ENCODE measurements at places on chromosomes 7 and 10.

- no peak for DNase-seq
Measured at GRCh38 chr7:105650382-105650970, 69.2 kb upstream of the EFCAB10 start.

- DNase-seq, result no peak
Measured at GRCh38 chr10:84423719-84424118, 95.3 kb downstream of the CCSER2 start.

DNA sequence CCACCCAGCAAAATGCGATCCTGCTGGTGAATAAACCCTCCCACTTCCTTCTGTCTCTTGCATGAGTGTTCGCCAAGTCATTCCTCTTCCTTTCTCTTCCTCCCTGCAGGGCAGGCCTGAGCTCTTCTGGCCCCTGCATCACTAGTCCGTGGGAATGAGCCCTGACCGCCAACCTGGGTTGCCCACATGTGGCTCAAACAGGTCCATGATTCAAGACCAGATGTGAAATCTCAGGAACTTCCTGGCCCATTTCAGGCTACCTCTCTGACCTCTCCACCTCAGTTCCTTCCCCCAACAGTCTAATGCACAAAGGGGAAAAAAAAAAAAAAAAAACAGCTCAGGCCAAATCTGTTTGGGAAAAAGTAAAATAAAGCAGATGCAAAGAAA, 5.4 kb upstream of the YWHAG start:
- no peak for DNase-seq

GRCh38 chr10:61606959-61607907, 55.5 kb upstream of the CABCOCO1 start:
- no peak for DNase-seq

DNA sequence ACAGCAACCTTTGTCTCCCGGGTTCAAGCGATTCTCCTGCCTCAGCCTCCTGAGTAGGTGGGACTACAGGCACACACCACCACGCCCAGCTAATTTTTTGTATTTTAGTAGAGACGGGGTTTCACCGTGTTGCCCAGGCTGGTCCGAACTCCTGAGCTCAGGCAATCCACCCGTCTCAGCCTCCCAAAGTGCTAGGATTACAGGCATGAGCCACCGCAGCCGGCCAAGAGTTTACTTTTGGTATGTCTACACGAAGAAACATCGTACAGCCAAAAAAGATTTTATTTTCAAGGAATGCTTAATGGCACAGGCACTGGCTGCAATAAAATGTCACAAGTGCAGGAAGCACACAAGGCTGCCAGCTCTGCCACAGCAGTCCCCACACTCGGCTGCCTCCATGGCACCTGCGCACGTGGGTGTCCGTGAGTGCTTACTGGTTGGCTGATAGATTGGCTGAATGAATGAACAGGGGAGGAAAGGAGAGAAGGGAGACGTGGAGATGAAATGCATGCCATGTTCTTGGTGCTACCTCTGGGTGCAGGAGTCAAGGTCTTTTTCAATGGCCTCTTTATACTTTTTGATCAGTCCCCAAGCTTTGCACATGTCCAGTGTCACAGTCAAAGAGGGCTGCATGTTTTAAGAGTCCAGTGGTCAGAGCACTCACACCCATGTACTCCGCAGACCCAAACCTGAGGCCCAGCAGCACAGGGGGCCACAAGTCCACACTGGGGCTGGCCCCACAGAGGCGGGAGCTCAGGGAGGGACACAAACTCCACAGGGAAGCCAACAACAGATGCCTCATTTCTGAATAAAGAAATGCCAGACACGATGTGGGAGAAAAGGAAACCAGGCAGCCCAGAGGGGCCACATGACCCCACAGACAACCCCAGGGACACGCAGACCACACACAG, 198.2 kb downstream of the MAD1L1 start:
- no peak for DNase-seq

- no peak for DNase-seq
Measured at GRCh38 chr10:76080451-76080850, 649.0 kb downstream of the LRMDA start.

GRCh38 chr10:29512425-29512974, 122.3 kb downstream of the SVIL start:
- no peak for DNase-seq

GRCh38 chr7:90751595-90751994, 155.5 kb downstream of the CDK14 start:
- DNase-seq, result no peak

- no peak for DNase-seq
Measured at GRCh38 chr7:157041004-157041403, 30.5 kb upstream of the MNX1 start.

DNA sequence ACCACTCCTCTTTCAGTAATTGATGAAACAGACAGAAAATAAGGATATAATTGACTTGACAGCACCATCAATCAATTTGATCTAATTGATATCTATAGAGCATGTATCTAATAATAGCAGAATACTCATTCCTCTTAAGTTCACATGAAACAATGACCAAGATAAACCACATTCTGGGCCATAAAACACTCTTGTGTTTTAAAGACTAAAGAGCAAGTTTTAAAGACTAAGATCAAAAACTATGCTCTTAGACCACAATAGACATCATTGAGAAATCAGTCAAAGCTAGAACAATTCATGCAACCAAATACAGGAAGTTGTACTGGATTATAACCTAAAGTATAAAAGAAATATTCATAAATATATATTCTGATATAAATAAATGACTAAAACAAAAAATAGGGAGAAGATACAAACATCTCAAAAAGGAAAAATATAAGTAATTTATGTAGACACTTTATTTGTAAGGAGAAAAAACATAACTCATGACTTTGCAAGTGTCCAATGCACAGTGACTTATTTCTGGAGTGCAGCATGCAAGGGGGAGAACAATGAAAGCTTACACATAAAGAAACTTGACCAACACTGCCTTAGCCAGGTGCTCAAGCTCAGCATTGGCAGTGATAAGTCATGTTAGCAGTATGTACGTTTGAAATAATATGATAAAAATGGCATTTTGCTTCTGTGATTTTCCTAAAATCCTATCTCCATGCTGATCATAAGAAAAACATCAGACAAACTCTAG, 312.7 kb upstream of the IGFBP3 start:
- DNase-seq, result no peak

DNA sequence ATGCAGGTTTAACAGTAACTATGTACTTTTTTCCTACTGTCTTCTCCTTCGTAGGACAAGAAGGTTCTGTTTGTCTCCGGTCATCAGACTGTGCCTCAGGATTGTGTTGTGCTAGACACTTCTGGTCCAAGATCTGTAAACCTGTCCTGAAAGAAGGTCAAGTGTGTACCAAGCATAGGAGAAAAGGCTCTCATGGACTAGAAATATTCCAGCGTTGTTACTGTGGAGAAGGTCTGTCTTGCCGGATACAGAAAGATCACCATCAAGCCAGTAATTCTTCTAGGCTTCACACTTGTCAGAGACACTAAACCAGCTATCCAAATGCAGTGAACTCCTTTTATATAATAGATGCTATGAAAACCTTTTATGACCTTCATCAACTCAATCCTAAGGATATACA, 2.4 kb downstream of the DKK1 start:
- no peak for DNase-seq

DNA sequence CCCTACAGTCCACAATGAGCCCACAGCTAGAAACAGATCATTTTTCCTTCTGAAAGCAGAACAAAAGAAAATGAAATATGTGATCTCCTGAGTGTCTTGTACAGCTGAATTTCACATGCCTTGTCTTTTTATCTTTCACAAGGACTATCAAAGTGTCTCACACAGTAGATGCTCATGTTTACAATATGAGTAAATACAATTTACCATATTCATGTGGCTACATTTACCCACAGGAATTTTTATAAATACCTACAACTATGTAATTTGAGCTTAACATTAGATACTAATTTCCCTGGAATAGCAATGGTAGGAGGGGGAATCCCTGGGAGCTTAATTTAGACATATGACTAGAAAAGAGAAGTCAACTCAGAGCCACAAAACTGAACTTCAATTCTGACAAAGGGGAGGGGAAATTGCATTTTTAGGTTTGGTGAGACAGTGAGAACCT, 186.2 kb downstream of the MACC1 start:
- no peak for DNase-seq

GRCh38 chr7:94115316-94115715, 111.2 kb upstream of the BET1 start:
- no peak for DNase-seq

GRCh38 chr10:84224411-84225028, 824 bp downstream of the LRIT2 start:
- peak; percentile 62 for DNase-seq

- DNase-seq, result no peak
Measured at GRCh38 chr7:75662579-75663301, 76.0 kb downstream of the HIP1 start.

DNA sequence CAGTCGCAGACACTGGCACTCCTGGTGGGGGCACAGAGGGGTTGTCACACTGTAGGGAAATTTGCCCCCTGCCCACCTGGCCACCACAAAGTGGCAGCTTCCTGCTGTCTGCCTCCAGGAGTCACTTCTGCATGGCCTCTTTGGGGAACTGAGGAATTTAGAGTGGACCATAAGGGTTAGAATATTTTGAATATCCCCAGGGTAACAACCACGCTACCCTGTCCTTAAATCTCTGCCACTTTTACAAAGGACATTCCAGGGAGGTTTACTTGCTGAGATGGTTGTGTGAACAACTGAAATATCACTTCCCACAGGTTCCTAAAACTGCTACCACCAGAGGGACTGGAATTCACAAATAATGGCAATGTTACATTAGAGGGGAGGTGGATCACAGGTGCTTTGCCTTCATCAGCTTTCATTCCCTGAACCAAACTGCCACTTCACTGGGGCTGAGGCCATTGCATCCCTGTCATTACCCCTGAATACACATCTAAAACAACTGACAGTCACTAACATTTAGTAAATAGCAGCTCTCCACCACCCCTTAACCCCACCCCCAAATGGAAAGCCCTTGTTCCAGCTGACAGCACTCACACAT, 88.1 kb upstream of the IFRD1 start:
- DNase-seq, result no peak

DNA sequence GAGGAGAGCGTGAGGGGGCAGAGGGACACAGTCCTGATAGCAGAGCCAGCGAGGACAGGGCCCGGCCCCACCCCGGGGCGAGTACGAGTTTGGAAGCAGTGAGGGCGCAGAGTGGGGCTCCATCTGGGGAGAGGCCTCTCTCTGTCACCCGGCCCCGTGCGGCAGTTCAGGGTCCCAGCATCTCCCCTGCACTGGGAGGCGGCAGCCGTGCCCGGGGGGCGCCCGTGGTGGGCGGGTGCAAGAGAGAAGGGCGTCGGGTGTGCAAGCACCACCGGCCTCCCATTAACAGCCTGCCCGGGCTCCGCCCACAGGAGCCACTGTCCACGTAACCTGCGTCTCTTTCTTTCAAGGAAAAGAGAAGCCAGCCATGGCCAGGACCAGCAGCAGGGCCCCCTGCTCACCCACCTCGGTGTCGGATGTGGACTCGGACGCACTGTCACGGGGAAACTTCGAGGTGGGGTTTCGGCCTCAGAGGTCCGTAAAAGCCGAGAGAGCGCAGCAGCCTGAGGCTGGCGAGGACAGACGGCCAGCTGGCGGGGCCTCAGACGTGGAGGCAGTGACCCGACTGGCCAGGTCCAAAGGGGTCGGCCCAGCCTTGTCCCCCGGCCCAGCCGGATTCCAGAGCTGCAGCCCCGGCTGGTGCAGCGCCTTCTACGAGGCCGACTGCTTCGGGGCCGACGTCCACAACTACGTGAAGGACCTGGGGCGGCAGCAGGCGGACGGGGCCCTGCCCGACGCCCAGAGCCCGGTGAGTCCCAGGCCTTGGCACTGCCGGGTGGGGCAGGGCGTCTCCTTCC, 28.7 kb upstream of the UTF1 start:
- DNase-seq, result no peak

DNA sequence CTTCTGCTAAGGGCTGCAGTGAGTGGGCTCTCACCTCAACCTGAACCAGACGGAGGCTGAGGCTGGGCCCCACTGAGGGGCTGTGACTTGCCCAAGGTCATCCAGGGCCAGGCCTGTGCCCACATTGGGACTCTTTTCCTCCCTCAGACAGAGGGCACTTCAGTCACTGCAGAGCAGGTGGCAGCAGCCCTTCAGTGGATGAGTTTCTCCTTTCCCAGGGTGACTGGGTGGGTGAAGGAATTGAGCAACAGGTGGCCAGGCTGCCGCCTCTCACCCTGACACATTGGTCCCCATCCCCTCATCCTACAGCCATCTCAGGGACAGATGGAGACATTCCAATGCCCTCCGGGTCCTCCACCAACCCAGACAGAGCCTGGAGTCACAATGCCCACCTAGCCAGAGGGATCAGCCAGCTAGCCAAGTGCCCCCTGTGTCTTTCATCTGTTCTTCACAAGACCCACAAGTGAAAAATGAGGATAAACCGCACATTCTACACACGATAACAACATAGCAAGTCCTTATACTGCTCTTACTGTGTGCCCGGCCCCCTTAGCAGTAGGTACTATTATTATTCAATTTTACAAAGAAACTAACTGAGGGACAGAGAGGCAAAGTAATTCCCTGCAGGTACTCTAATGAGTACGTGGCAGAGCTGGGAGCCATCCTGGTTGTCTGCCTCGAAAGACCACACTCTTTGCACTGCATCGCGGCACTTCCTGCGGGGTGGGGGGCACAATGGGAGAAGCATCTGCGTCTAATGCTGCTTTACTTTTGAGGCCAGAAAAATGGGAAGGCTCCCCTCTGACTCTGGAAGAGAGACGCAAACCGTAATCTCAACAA, 1.7 kb upstream of the SLC18A3 start:
- no peak for DNase-seq

GRCh38 chr7:153581419-153581818, 470.8 kb upstream of the DPP6 start:
- DNase-seq, result no peak

- DNase-seq, result no peak
Measured at GRCh38 chr7:101595766-101596537, 33.1 kb downstream of the MYL10 start.

DNA sequence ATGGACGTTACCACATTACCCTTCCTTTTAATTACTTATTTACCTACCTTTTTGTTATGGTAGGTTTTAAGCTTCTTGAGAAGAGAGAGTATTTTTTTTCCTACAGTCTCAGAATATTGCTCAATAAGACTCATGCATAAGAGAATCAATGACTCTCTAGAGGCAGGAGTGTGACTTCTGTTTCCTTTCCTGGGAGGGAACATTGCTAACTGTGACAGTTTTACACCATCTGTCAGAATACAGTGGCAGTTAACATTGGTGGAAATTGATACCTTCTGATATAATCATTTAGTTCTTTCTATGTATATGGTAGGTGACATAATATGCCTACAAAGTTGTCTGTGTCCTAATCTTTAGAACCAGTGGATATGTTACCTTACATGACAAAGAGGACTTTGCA, 348.7 kb upstream of the POT1 start:
- no peak for DNase-seq

DNA sequence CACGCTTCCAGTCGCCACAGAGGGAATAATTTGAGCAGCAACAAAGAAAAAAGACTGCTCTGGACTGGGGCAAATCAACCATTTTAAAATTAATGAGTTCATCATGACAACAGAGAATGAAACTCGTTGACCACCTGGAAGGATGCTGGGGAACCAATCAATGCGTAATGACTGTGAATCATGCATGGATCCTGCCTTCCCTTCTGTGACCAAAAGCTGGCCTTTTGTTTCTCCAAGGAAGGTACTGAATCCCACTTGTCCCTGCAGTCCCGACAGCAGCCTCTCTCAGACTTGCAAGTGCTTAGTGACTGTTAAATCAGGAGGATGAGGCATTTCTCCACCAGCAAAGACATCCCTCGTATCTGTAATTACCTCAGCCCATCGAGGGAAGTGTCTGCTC, 68.0 kb upstream of the TNS3 start:
- no peak for DNase-seq

- DNase-seq, result no peak
Measured at GRCh38 chr10:82866424-82867020, 991.5 kb downstream of the NRG3 start.

- DNase-seq, result no peak
Measured at GRCh38 chr7:31076641-31077310, 24.7 kb downstream of the ADCYAP1R1 start.

Data from neuronal stem cell (in vitro differentiated cells).